T-helper 17 cell (primary cell): ENCODE measurements at places on chromosomes 6 and 20. TPM values are rescaled to one million over a fixed set of nuclear protein-coding genes. Genes with fewer than 3 reads are reported as not detected.

- no peak for DNase-seq
- no peak overlapping the region for H3K4me3 ChIP-seq
- no peaks in the 10 kb centered on the region for H3K36me3 ChIP-seq
- H3K27ac ChIP-seq: no peak overlapping the region
- peaks cover 23% of the 10 kb centered on the region for H3K27me3 ChIP-seq
- H3K4me1 ChIP-seq: no peaks in the 10 kb centered on the region
These were observed 69.7 kb downstream of the PDE7B start for GRCh38 chr6:135921188-135921587.

- no peak overlapping the region for H3K27ac ChIP-seq
- no peaks in the 10 kb centered on the region for H3K4me1 ChIP-seq
- no peaks in the 10 kb centered on the region for H3K36me3 ChIP-seq
These were observed 81.1 kb downstream of the RIMS1 start for GRCh38 chr6:71967436-71967835.

DNA sequence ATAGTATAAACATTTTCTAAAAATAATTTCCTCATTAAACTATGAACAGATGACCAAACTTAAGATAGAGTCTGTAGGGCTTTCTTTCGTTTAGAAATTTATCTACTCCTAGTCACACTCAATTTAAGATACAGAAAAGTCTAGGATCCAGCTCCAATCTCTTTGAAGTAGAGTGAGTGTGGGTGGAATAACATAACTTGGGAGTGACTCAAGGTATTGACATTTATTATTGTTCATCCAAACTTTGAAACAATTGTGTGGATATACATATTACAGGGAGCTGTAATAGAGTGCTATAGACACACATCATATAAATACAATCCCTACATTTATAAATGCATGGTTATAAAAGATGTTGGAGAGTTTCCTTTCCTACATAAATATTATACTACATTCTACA is 715.2 kb upstream of the MANEA start:
- no peaks in the 10 kb centered on the region for H3K36me3 ChIP-seq
- H3K27ac ChIP-seq: no peak overlapping the region
- H3K4me3 ChIP-seq: no peak overlapping the region
- DNase-seq: no peak

GRCh38 chr6:35415065-35415891 is 36.9 kb upstream of the FANCE start:
- no peaks in the 10 kb centered on the region for H3K27me3 ChIP-seq
- DNase-seq: peak; percentile 22
- peaks cover 41% of the 10 kb centered on the region for H3K4me1 ChIP-seq

GRCh38 chr6:142380626-142381025 is 78.8 kb downstream of the ADGRG6 start:
- H3K36me3 ChIP-seq: no peaks in the 10 kb centered on the region
- H3K27ac ChIP-seq: no peak overlapping the region
- H3K4me1 ChIP-seq: no peaks in the 10 kb centered on the region
- no peak overlapping the region for H3K4me3 ChIP-seq
- DNase-seq: no peak
- peaks cover 33% of the 10 kb centered on the region for H3K27me3 ChIP-seq

DNA sequence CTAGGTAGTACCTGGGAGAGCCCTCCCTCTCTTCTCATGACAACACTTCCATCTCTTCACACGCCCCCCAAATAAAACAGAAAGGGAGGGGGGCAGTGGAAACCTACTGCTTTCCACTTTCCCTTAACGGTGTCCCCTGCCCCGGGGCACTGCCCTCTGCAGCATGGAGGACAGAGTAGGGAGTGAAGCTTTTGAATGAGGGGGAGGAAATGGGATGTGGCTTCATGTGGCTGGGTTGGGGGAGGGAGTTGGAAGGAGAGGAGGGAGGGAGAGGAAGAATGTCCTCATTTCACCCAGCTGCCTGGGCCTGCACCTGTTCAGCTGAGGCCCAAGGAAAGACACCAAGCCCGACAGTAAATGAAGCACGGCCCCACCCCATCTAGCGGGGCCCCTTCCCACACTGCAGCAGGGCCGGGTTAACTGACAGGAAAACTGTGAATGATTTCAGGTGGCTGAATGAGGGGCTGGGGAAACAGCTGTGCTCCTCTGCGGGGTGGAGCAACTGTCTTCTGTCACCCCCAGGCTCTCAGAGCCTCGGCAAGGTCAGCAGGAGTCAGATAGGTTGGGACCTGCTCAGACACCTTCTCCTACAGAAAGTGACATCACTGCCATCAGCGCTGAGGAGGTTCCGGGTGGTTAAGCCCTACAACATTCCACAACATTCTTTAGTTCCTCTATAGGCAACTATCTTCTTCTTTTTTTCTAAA is 40.0 kb upstream of the TAF8 start:
- H3K27ac ChIP-seq: peak overlapping the region; percentile 87
- peak overlapping the region; percentile 53 for H3K4me3 ChIP-seq
- H3K36me3 ChIP-seq: no peaks in the 10 kb centered on the region
- H3K4me1 ChIP-seq: peaks cover 60% of the 10 kb centered on the region

GRCh38 chr20:10576411-10577090 is 97.2 kb downstream of the JAG1 start:
- H3K36me3 ChIP-seq: peaks cover 6% of the 10 kb centered on the region
- DNase-seq: no peak
- H3K27ac ChIP-seq: no peak overlapping the region
- H3K4me1 ChIP-seq: peaks cover 6% of the 10 kb centered on the region

DNA sequence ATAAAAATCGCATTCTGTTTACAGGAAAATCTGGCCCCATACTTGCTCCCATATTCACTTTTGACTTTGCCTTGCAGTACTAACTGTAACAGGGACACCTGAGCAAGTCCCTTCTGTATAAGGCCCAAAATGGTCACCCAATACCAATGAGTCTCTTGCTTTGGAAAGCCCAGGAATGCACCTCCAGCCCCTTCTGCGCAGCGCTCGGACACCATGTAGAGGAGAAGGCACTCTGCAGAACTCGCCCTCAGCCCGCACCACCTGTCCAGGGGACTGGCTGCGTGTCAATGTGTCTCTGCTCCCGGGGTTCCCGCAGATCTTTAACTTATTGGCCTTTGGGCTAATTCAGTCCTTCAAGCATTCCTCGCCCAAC is 746 bp upstream of the PRND start:
- peak overlapping the region; percentile 57 for H3K4me3 ChIP-seq
- peaks cover 4% of the 10 kb centered on the region for H3K27me3 ChIP-seq
- no peaks in the 10 kb centered on the region for H3K36me3 ChIP-seq
- H3K27ac ChIP-seq: peak overlapping the region; percentile 60
- H3K4me1 ChIP-seq: peaks cover 8% of the 10 kb centered on the region

DNA sequence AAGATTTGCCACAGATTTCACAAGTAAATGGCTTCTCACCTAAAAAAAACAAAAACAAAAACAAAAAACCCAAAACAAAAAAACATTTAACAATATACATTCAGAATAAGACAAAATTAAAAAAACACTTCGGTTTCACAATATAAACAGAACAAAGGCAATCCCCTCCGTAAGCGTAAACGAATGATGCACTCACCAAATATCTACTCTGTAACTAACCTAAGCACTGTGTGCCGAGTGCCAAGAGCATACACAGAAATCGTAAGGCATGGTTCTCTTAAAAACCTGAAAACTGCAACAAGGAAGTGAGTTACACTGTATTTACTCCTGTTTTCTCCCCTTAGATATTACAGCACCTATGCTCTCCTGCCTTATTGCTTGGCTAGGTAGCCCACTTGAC is 12.1 kb upstream of the MICAL1 start:
- no peak for DNase-seq
- no peaks in the 10 kb centered on the region for H3K27me3 ChIP-seq

DNA sequence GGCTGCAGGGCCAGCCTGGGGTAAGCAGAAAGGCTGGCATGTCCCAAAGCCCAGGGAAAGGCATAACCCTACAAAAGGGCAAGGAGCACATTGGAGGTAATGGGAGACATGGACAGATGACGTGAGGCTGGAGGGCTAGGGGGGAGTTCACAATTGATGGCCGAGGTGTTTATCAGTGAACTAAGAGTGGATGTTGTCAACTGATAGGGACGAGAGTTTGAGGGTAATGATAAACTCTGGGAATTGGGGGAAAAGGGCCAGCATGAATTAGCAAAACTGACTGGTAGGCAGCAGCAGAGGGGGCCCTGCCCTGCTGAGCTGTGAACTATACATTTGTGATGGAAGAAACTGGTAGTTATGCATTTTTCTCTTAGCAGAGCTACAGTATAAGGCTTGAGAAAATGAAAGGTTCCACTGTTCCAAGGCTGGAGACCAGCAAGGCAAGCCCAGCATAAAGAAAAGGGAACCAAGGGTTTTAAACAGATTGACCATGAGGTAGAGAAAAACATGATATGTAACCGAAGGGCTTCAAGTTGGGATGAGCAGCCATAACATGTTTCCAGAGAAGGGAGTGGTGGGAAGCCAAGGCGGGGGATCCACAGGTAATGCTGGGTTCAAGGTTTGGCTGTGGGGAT is 98.1 kb upstream of the MLN start:
- H3K27me3 ChIP-seq: no peaks in the 10 kb centered on the region
- H3K36me3 ChIP-seq: no peaks in the 10 kb centered on the region
- H3K4me3 ChIP-seq: no peak overlapping the region
- H3K4me1 ChIP-seq: peaks cover 41% of the 10 kb centered on the region

- no peak overlapping the region for H3K4me3 ChIP-seq
- no peaks in the 10 kb centered on the region for H3K36me3 ChIP-seq
- H3K27ac ChIP-seq: no peak overlapping the region
- no peak for DNase-seq
These were observed 9.9 kb downstream of the MOG start for GRCh38 chr6:29666826-29667130.

DNA sequence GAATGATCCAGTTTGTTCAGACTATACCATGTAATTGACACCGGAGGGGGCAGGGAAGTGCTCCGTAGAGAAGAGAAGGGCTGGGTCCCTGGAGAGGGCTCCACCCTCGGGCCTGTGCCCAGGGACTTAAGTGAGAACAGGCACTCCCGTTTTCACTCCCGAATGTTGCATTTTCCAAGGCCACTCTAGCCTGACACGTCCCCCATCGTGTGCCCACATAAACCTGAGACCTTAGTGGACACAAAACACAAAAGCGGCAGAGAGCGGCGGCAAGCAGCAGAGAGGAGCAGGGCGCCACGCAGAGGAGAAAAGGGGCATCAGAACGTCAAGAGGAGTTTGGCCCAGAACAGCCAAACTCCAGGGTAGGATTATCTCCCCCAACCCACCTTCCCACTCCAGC is 1405.1 kb downstream of the GRIK2 start:
- H3K27ac ChIP-seq: no peak overlapping the region
- no peaks in the 10 kb centered on the region for H3K36me3 ChIP-seq
- H3K27me3 ChIP-seq: no peaks in the 10 kb centered on the region
- H3K4me3 ChIP-seq: no peak overlapping the region
- no peak for DNase-seq

DNA sequence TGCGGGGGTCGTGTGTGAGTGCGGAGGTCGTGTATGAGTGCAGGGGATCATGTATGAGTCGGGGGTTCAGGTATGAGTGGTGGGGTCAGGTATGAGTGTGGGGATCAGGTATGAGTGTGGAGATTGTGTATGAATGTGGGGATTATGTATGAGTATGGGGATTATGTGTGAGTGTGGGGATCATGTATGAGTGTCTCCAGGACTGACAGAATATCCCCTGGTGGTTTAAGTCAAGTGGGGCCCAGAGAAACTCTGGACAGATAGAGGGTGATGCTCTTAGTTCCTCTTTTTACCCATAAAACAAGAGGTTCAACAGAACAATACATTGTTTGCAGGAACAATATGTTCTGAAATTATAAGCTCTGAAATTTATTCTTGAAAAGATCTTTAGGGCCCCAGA is 131.9 kb downstream of the UST start:
- H3K4me1 ChIP-seq: peaks cover 16% of the 10 kb centered on the region
- H3K27ac ChIP-seq: no peak overlapping the region
- no peaks in the 10 kb centered on the region for H3K36me3 ChIP-seq
- no peak for DNase-seq
- no peaks in the 10 kb centered on the region for H3K27me3 ChIP-seq
- no peak overlapping the region for H3K4me3 ChIP-seq

- H3K4me3 ChIP-seq: no peak overlapping the region
- H3K4me1 ChIP-seq: peaks cover 5% of the 10 kb centered on the region
- no peak for DNase-seq
- peaks cover 21% of the 10 kb centered on the region for H3K36me3 ChIP-seq
These were observed 42.6 kb downstream of the TTI1 start for GRCh38 chr20:37990571-37991151.

DNA sequence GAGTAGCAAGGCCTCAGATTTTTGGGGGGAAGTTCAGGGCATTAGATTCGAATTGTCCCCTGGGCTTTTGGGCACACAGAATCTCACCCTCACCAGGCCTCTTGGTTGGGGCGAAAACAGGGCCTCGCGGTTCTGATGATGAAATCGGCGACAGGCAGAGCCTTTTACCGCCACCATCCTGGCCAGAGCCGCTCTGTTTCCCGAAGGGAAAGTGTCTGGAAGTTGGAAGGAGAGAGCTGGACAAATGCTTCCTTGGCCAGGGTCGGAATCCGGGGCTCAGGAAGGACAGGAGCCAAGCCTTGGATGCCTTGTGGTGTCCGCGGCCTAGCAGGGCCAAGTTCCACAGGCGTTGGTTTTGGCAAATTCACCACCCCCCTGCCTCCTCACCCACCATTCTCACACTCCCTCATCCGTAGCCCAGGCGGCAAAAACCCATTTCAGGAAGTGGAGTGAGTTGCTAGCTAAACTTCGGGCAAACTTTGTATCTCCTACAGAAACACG is 3.5 kb upstream of the TFAP2A start:
- H3K27me3 ChIP-seq: peaks cover 83% of the 10 kb centered on the region
- peaks cover 4% of the 10 kb centered on the region for H3K4me1 ChIP-seq
- peaks cover 3% of the 10 kb centered on the region for H3K36me3 ChIP-seq
- no peak overlapping the region for H3K27ac ChIP-seq
- H3K4me3 ChIP-seq: peak overlapping the region; percentile 4
- DNase-seq: no peak

DNA sequence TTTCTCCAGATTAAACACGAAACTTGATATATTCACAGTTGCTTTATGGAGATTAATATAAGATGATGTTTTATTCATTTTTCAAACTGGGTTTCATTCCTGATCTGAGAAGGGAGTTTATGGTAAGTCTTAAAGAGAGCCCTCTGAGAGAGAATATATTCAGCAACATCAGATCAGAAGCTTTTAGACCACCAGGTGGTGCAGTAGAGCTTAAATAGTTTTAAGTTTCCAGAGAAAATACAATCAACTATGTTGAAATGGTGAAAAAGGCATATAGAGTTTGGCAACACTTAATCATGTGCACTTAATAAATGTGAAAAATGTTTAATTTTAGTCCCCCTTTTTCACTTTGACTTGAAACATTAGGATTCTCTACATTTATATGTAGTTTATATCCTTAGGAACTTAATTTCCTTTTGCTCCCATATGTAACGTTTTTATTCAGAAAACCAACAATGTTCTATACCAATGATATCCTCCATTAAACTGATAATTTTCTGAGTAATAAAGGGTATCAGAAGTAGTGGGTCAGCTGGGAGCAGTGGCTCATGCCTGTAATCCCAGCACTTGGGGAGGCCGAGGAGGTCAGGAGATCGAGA is 86.4 kb upstream of the CLDN20 start:
- H3K4me1 ChIP-seq: peaks cover 19% of the 10 kb centered on the region
- no peaks in the 10 kb centered on the region for H3K27me3 ChIP-seq
- H3K36me3 ChIP-seq: no peaks in the 10 kb centered on the region

GRCh38 chr20:46000262-46000996 is 8.3 kb upstream of the MMP9 start:
- H3K27me3 ChIP-seq: no peaks in the 10 kb centered on the region
- H3K36me3 ChIP-seq: no peaks in the 10 kb centered on the region
- H3K27ac ChIP-seq: peak overlapping the region; percentile 34
- H3K4me1 ChIP-seq: peaks cover 48% of the 10 kb centered on the region

ZNF217 gene
- 72.8 TPM for total RNA-seq

SAMD3 gene
- 14.5 TPM for total RNA-seq

NRN1 gene
- total RNA-seq: 0.31 TPM

APCDD1L gene
- not detected for total RNA-seq

SRSF12 gene
- not detected for total RNA-seq

CCM2L gene
- total RNA-seq: not detected
